Pulmonary artery endothelial cell (primary cell): ENCODE measurements at places on chromosomes 12 and 14. TPM values are rescaled to one million over a fixed set of nuclear protein-coding genes. Genes with fewer than 3 reads are reported as not detected.

SYCP3 gene
- total RNA-seq: under 0.01 and 0.18 TPM in 2 replicates

ARHGDIB gene
- 231 and 318 TPM in 2 replicates for total RNA-seq

MIP gene
- 0.07 and 0.20 TPM in 2 replicates for total RNA-seq

INHBE gene
- total RNA-seq: not detected in 2 replicates

ACRBP gene
- total RNA-seq: 0.11 and 0.26 TPM in 2 replicates

INHBC gene
- not detected in 2 replicates for total RNA-seq

FSCB gene
- total RNA-seq: not detected in 2 replicates

SMCO2 gene
- total RNA-seq: 0.13 and 0.14 TPM in 2 replicates
